ENCODE measurements at places on chromosomes 13 and 19. TPM values are rescaled to one million over a fixed set of nuclear protein-coding genes. Genes with fewer than 3 reads are reported as not detected.

- no peak overlapping the region for H3K27ac ChIP-seq
- peaks cover 89% of the 10 kb centered on the region for H3K36me3 ChIP-seq
- no peaks in the 10 kb centered on the region for H3K27me3 ChIP-seq
- no peak for DNase-seq
- no peak overlapping the region for H3K4me3 ChIP-seq
- H3K4me1 ChIP-seq = no peaks in the 10 kb centered on the region
Measured at GRCh38 chr19:35657904-35658700, 8.2 kb upstream of the UPK1A start.

The ZNF418 gene
- 10.9 TPM for total RNA-seq

The PRR22 gene
- 1.1 TPM for total RNA-seq

DNA sequence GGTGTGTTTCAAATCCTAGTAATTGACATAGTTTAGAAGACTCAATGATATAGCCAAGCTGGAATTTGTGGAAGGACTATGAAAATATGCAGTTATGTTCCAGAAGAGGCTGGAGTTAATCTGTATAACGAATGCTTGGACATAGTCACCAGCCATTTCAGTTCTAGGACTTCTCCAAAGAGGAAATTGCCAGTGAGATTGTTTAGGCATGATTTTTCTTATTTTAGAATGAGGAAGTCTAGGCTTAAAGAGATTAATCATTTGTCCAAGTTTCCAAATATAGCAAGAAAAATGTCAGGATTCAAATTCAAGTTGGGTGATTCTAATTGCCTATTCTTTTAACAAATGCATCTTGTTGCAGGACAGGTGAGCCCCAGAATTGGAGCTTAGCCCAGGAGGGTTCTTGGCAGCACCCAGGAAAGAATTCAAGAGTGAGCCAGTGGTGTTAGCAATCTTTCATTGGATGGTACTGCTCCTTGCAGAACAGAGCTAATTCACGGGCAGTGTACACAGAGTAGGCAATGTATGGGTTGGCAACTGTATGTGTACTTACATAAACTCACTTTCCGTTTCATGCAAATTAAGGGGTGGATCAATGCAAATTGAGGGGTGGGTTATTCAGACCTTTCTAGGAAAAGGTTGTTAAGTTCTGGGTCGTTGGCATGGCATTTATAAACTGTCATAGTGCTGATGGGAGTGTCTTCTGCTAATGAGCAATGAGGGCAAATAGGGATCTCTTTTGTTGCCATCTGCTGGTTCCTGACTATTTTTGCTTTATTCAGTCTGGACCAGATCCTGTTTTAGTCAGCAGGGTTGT lies 763.1 kb upstream of the SLITRK1 start:
- no peaks in the 10 kb centered on the region for H3K36me3 ChIP-seq
- H3K27ac ChIP-seq = no peak overlapping the region
- peaks cover 23% of the 10 kb centered on the region for H3K4me1 ChIP-seq
- no peak overlapping the region for H3K4me3 ChIP-seq

The CGB8 gene
- not detected for total RNA-seq

- no peak for DNase-seq
- H3K4me1 ChIP-seq = no peaks in the 10 kb centered on the region
- H3K27me3 ChIP-seq = peaks cover 66% of the 10 kb centered on the region
- no peaks in the 10 kb centered on the region for H3K36me3 ChIP-seq
- H3K27ac ChIP-seq = no peak overlapping the region
Measured at GRCh38 chr13:111517641-111518010, 197.2 kb downstream of the TEX29 start.

DNA sequence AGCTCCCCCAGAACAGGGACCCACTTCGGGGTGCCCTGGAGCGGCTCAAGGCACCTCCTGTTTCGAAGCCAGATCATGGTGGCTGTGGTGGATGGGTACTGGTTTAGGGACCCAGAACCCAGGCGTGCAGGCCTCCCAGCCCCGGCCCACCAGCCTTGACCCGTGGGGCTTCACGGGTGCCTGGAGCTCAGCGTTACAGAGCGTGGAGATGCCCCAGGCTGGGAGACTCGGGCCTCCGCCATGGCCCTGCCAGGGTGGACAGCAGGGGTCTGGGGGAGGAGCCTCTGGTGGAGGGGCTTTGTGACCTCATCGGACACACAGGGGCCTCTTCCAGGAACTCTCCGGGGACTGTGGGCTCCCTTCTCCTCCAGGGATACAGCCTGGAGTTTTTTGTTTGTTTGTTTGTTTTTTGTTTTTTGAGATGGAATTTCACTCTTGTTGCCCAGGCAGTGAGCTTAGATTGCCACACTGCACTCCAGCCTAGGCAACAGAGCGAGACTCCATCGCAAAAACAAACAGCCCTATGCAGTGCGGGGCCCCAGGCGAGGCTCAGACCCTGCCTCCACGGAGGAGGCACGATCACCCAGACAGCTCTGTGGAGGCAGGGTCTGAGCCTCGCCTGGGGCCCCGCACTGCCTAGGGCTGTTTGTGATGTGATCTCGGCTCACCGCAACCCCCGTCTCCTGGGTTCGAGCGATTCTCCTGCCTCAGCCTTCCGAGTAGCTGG lies at the start of gene GARIN5B:
GARIN5B (minus strand) TSS at position 271 of the 727 bp plus-strand sequence; CDS start at position 77, 194 bp downstream.
- H3K27ac ChIP-seq = no peak within 1 kb of the TSS
- H3K27me3 ChIP-seq = peaks cover 71% of the 10 kb centered on the region
- H3K4me1 ChIP-seq = no peaks in the 10 kb centered on the region
- no peaks in the 10 kb centered on the region for H3K36me3 ChIP-seq
- no peak within 1 kb of the TSS for H3K4me3 ChIP-seq
- no peak for DNase-seq

The AMER2 gene
- not detected for total RNA-seq

All from left ventricle myocardium inferior (tissue), 1 donor.